ENCODE measurements at places on chromosomes 5 and 9. TPM values are rescaled to one million over a fixed set of nuclear protein-coding genes. Genes with fewer than 3 reads are reported as not detected.

- no peak for DNase-seq
These were observed 40.9 kb upstream of the F2RL2 start for GRCh38 chr5:76664079-76664478.

GRCh38 chr5:120304663-120305062, 159.4 kb upstream of the PRR16 start:
- peak; percentile 89 for DNase-seq

- peak; percentile 39 for DNase-seq
These were observed 24.3 kb downstream of the S100Z start for GRCh38 chr5:76874088-76874581.

GRCh38 chr5:116695681-116696080, 121.1 kb upstream of the SEMA6A start:
- DNase-seq: no peak

Gene GBGT1
- 0.05 TPM for total RNA-seq

Gene AK1
- 86.3 TPM for total RNA-seq

Gene HMMR
- 57.0 TPM for total RNA-seq

GRCh38 chr9:123725389-123725788, 204.5 kb downstream of the DENND1A start:
- DNase-seq: no peak

Gene SHROOM1
- total RNA-seq: 7.3 TPM

GRCh38 chr5:89450149-89450538, 567.2 kb upstream of the MEF2C start:
- no peak for DNase-seq

GRCh38 chr5:142013734-142014521, 1.1 kb upstream of the GNPDA1 start:
- peak; percentile 92 for DNase-seq

- DNase-seq: no peak
These were observed 155.9 kb upstream of the COL5A1 start for GRCh38 chr9:134485653-134486052.

DNA sequence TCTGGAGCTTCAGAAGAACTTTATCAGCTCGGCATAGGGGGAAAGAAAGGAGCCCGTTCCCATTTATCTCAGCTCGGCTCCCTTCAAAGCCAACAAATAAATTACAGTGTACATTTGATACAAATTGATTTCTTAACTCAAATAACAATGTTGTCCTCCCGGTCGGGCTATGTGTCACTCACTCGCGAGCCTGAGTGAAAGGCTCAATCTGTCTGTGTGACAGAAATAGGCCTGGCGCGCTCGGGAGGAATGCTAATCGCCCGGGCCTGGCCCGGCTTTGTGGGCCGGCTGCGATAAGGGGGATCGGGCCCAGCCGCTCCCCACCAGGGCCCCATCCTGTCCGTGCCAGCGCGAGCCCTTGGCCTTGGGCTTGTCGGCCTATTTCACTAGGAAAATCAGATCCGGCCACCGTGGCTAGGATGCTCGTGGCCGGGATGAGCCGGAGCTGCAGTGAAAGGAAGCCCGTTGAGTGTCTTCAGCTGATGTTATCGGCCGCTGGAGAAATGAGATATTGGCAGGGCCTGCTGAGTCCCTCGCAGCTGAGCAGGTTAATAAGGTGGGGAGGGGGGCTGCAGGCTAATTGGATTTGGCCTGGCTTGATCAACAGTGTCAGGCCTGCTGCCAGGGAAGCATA, 258.7 kb downstream of the IRX1 start:
- DNase-seq: no peak

- DNase-seq: no peak
These were observed 187.3 kb downstream of the DIRAS2 start for GRCh38 chr9:90455316-90455715.

Gene C7
- 0.84 TPM for total RNA-seq

DNA sequence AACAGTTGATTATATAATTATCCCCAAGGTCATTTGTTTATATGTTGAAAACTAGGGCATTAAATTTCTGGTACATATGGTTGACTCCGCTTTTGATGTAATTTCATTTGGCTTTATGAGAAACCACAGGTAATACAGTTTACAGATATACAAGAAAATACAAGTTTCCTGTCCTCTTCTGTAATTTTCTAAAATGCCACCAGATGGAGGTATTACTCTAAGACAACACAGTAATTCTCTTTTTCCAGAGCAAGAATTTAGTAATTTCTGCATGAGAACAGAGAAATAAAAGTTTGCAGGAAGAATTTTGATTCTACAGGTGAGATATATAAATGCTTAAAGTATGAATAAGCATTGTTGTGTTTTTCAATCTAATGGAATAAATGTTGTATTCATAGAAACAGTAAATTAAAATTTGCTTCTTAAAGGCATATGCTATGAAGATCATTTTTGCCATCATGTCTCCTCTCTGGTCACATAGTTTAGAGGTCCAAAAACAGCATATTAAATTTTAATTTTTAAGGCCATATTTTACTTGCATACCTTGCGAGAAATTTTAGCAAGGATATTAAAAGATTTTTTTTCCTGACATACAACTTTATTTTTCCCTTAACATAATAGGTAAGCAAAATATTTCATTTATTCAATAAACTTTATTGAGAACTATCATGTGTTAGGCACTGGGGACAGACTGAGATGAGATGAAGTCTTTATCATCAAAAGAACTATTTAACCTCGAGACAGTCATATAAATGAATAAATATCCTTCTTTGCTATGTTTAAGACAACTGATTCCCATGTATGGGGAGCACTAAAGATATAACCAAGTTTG, 22.7 kb downstream of the CHD1 start:
- peak; percentile 50 for DNase-seq

DNA sequence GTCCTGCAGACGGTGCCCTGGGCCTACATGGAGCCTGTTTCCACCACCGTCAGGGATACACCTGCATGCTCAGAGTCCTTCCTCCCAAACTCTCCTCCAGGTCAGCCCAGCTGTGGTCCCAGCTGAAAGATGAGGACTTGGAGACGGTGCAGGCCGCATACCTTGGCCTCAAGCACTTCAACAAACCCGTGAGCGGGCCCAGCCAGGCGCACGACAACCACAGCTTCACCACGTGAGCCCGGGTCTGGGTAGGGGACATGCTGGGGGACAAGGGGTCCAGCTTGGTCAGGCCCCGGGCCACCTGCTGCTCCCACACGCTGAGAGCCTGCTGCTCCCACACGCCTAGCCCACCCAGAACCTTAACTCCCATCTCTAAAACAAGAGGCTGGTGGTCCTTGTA, 16.6 kb upstream of the CARD19 start:
- DNase-seq: no peak

DNA sequence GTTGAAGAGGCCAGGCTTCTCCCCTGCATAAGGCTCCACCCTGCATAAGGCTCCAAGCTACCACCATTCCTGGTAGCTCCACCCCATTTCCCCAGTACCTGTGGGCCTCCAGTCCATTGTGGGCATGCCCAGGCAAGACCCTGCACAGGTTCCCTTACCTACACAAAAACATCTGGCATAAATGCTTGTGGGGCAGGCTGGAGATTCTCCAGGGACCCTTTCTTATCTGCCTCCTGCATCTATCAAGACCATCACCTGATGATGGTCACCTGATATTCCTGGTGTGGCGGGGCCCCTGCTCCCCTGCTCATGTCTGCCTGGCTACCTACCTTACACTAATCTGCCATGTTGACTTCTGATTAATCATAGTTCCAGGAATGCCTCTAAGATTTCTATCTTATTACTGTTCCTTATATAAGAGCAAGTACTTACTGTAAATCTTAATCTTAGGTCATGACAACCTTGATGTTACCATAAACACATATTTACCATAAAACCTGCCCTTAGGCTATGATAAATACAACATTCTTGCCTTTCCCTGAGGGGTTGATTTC, 41.0 kb downstream of the FGD3 start:
- no peak for DNase-seq

- DNase-seq: no peak
These were observed 719.4 kb downstream of the MAT2B start for GRCh38 chr5:164224772-164225171.

- DNase-seq: no peak
These were observed 38.3 kb downstream of the SAR1B start for GRCh38 chr5:134594336-134594735.

DNA sequence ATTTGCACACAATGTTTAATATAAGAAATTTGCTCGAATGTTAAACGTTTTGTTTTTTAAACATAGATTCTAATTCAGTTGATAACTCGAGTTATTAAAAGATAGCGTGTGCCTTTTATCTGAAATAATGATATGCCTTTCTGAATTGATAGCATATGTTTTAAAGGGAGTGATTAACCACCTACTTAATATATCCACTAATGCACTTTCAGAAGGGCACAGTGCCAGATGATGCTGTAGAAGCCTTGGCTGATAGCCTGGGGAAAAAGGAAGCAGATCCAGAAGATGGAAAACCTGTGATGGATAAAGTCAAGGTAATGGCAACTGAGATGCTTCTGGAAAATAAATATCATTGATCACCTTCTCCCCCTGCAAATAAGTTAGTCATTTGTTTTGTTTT, 53.9 kb downstream of the ERAP1 start:
- DNase-seq: no peak

Gene EMB
- 1.3 TPM for total RNA-seq

- DNase-seq: no peak
These were observed 47.2 kb downstream of the STOM start for GRCh38 chr9:121322737-121323448.

DNA sequence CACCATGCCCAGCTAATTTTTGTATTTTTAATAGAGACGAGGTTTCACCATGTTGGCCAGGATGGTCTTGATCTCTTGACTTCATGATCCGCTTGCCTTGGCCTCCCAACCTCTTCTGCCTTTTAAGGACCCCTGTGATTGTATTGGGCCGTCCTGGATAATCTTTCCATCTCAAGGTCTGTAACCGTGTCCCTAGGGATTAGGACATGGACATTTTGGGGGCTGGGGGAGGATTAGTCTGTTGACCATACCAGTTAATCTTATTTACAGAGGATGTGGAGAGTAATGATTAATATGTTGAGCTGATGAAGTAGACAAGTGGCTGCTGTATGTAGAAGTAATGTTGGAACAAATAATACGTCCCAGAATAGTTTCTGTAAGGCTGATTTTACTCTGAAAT, 23.1 kb downstream of the LNPEP start:
- no peak for DNase-seq

Gene FOXD4L3
- not detected for total RNA-seq

GRCh38 chr5:167708449-167708848, 583.0 kb upstream of the WWC1 start:
- peak; percentile 51 for DNase-seq
